Hippocampal formation (tissue), 2 donors: ENCODE measurements at places on chromosomes 4 and X.

- no peak for DNase-seq
Measured at GRCh38 chrX:118493016-118493415, 2.6 kb upstream of the DOCK11 start.

GRCh38 chr4:102586002-102586643 lies 85.0 kb downstream of the NFKB1 start:
- DNase-seq, result no peak

- DNase-seq, result no peak
Measured at GRCh38 chrX:36160081-36160480, 240.5 kb downstream of the CFAP47 start.

DNA sequence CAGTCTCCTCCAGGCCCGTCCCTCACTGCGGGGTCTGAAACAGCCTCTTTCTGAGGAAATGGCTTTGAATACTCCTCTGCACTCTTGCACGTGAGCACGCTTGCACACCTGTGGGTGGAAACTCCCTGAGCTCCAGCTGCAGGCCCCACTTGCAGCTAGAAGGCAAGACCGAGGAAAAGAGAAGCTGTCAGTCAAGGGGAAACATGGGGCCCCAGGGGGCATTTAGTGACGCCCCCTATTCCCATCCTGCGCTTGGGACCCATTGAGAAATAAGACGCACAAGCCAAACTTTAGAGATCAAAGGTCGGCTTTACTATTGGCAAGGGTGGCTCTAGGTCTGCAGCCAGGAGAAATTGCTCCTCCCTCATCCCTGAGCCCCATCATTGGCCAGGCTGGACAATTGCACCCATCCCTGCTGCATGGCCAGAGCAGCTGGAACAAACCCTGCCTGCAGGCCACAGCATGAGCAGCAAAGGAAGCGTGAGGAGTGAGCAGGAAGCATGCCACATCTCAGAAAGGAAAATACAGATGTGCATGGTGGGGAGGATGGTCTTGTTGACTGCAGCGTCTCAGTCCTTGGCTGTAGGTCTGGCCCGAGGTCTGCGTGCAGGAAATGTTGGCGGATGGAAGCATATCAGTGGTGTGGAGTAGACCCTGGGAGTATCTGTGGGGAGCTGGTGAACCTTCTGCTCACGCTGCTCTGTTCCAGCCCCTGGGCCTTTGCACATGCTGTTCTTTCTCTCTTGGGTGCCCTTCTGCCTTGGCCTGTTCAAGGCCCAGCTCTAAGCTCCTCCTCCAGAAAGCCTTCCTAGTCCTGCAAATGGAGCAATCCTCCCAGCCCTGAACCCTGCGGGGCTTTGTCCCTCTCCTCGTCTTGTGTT lies 93.9 kb downstream of the PSAPL1 start:
- DNase-seq, result no peak

- DNase-seq, result no peak
Measured at GRCh38 chr4:124201636-124202035, 510.9 kb downstream of the ANKRD50 start.

GRCh38 chr4:8913121-8913857 lies 41.6 kb upstream of the HMX1 start:
- DNase-seq, result no peak

GRCh38 chrX:143017272-143017671 lies 8.5 kb upstream of the SPANXN4 start:
- no peak for DNase-seq

DNA sequence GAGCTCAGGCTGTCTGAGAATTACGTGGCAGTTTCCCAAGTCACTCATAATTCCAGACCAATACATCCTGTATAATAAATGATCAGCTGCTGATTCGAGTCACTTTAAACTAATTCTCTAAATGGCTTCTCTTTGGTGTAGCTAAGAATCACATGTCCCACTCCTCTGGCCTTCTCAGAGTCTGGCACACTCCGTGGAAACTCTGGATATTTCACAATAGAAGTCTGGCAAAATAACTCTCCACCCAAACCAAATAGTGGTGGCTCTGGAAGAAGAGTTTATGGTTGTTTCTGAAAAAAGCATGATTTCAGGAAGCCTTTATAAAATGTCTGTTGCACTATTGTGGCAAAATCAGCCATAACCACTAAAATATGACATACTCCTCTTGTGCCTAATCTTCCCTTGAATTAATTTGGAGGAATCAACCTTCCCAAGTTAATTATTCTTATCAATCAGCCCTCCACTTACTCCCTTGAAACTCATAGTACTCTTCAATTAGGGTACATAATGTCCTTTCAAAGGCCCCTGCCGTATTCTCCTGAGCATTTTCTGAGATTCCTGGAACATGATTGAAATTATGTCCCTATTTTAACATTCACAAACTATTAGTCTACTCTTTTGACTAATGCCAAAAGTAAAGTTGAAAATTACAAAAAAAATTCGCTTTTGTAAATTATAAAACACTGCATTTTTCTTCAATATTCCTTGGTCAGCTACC lies 991.6 kb downstream of the FAT4 start:
- no peak for DNase-seq

DNA sequence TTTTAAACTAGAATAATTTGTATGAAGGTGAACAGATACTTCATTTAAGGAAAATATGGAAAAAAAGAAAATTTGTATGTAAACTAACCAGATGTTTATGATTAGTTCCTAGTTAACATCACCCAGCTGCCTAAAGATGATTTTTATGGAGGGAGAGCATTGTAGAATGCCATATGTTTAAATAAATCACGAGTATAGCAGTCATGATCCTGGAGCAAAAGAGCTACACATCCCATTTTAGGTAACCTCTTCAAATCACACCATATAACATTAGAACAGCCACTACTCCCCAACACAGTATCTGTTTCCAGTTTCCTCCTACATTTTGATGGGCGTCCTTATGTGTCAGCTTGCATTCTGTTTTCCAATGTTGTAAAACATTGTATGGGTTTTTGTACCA lies 571.9 kb upstream of the FAM241A start:
- DNase-seq, result no peak
